ENCODE measurements at places on chromosomes 1 and 21.

DNA sequence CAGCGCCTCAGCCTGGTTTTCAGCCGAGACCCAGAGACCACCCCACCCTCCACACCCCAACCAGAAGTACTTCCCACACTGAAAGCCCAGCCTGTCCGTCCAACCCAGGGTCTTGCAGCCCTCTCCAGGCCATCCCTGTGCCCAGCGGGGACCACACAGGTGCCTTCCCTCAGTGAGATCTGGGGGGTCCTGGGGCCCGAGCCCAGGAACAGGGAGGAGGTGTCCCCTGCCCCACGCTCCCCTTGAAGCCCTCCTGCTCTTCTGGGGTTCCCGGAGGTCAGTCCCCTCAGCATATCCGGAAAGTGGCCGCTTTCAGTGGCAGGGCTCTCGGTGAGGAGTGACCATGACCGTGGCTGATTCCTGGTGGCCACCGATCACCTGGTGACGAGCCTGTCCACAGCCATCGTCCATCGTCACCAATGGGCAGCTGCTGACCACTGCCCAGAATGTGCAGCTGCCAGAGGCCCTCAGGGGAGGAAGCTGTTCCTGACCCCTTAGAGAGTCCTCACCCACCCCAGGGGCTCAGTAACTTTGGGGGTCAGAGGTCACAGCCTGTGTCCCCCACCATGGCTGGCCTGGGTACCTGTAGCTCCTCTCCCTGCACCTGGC, 3.4 kb downstream of the TMEM240 start:
- no peak for DNase-seq

DNA sequence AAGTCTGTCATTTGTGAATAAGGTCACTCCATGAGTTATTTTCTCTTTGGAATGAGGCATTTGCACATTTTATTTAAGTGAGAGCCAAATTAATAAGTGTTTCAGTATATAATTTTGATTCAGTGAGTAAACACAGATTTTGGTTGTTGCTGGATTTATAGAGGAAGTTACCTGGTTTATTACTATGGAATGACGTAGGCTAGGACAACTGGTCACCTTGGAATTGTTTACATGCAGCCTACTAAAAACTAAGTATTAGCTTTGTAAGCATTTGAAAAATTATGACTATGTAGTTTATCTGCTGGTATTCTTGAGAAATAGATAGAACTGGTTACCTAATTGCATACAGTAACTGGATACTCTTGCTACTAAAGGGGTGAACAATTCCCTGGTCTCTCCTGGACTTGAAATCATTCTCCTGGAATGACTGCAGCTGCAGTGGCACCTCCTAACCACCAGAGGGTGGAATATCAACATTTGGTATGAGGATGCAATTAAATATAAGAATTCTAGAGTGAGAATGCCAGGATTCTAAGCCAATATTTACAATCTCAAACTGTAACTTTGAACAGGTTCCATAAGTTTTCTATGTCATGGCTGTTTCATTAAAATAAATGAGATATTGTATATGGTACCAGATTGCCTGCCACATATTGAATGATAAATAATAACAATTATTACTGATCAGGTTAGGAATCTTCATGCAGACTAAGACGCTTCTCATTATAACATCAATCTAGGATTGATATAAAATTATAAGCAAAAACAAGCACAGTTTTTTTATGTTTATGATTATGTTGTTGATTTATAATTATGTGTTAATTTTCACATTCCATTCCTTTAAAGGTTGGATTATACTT, 3.5 kb upstream of the KRTAP27-1 start:
- DNase-seq, result peak; percentile 57

DNA sequence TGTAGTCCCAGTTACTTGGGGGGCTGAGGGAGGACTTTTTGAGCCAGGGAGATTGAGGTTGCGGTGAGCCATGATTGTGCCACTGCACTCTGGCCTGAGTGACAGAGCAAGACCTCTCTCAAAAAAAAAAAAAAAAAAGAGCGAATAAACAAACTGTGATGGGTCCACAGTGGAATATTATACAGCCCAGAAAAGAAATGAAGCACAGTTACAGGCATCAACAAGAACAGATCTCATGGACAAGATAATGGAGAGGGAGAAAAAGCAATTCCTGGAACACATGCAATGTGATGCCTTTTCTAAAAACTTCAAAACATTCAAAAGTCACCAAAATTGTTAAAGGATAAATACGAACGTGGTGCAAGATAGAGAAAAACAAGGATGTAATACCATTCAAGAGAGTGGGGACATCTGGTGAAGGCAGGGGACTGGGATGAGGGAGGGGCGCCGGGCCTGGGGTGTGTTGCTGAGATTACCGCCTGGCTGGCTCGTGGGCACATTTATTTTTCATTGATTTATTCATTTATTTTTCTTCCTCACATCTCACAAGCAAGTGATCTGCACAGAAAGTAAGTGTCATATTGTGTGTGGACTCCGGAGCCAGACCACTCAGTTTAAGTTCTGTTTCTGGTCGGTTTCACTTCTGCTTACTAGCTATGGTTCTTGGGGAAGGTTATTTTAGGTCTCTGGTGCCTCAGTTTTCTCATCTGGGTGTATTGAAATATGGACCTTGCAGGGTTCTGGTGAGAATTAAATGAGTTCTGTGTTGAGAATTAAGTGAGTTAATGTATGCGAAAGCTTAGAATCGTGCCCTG, 30.1 kb downstream of the ABCG1 start:
- no peak for DNase-seq

DNA sequence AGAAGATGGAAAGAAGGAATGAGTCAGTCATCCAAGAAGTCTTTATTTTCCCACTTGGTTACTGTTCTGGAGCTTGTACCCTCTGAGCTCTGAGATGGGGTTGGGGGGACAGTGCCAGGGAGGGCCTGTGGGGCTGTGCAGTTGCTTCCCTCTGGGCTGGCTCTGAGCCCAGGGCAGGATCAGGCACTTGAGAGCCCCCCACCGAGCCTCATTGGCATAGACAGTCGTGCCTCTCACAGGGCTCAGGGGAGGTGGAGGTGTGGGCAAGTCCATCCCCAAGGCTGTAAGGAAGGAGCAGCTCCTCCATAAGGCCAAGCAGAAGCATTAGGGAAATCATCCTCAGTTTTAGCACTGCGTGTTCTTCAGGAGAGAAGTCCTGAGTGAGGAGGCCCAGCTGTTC, 2.5 kb upstream of the ARL8A start:
- no peak for DNase-seq

DNA sequence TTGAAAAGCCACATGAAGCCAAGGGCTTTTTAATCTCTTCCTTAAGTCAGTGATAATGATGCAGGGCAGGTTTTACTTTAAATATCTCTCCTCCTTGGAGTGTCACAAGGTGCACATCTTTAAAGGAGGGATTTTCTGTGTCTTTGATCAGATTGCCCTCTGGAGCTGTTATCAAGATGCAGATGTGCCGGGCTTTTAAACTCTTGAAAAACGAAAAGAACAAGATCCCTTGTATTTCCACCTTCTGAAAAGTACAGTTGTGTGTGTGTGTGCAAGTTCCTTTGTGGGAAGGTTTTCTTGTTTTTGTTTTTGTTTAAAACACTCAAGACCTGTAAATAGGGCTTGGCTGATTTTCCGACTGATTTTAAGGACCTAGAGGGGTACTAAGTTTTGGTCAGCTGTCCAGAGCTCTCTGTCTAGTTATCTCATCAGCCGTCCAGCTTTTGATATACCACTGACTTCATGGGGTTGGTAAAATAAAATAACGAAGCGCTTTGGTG, 1.6 kb downstream of the MARK1 start:
- no peak for DNase-seq

GRCh38 chr1:93775224-93775623, 93.6 kb upstream of the BCAR3 start:
- no peak for DNase-seq

DNA sequence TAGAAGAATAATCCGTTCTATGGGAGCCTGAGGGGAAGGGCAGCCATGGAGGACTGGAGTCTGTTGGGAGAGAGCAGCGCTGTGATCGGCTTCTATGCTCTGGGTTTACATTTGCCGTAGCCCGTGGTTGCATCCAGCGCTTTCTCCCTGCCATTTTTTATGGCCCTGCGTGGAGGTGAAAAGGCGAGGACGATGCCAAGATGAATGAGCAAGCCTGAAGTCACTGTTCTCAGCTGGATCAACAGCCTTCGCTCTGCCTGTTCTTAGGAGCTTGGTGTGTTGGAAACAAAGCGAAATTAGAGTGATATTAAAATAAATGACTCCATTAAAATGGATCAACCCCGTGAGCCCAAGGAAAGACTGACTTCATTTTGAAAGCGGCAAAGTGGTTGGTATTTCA, 120.2 kb downstream of the KCNJ6 start:
- no peak for DNase-seq

DNA sequence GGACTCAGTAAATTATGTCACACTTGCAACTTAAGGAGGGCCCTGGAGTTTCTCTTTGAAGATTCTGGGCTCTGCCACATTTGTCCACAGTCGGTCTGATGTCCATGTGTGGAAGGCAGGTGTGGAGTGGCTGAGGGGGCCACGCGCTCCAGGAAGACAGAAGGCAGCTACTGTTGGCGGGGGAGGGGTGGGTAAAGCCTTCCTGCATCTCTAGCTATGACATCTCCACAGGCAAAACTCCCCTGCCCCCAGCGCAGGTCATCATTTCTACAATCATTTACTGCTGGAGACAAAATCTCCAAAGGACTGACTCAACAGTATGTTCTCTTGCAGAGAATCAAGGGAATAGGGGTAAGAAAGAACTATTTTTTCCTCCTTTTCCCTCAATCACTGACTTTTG, 11.4 kb upstream of the TSPEAR start:
- DNase-seq, result no peak

GRCh38 chr1:180912801-180913565, at the start of gene KIAA1614:
Gene KIAA1614 (plus strand): TSS chr1:180912897. CDS start chr1:180913244, 347 bp downstream.
- no peak for DNase-seq

GRCh38 chr1:29650476-29650875, 414.2 kb downstream of the PTPRU start:
- no peak for DNase-seq

DNA sequence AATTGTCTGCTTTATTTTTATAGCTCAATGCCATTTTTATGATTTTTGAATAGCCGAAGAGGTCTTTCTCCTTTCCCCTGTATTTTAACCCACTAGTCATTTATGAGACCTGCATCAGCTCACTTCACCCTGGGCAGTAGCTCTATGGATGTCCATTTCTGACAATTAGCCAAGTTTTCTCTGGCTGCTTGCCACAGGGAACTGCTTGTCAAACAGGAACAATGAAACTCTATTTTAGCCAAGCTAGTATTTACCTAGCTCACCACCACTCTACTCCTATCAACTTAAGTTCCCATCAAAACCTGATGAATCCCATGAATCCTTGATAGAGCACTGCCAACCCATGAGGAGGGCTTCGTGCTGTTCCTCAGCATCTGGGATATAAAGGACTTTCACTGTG, 406.7 kb downstream of the RWDD3 start:
- peak; percentile 22 for DNase-seq

DNA sequence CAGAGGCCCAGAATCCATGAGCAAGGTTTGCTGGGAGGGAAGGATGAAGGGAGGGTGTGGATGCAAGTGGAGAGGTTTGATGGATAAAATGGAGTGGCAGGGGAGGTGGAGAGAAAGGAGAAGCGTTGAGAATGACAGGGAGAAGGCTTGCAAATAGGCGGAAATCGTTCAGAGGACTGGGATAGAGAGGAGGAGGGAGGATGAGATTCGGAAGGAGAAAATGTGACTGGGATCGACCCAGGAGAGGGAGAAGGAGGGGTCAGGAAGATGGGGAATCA, 376 bp downstream of the AVPR1B start:
- DNase-seq, result no peak

GRCh38 chr1:54125386-54126070, 27.3 kb downstream of the CDCP2 start:
- DNase-seq, result no peak
